ENCODE measurements at places on chromosomes 5 and 9. TPM values are rescaled to one million over a fixed set of nuclear protein-coding genes. Genes with fewer than 3 reads are reported as not detected.

- no peak for DNase-seq
Observed at GRCh38 chr9:18233311-18233710, 240.6 kb upstream of the ADAMTSL1 start.

DNA sequence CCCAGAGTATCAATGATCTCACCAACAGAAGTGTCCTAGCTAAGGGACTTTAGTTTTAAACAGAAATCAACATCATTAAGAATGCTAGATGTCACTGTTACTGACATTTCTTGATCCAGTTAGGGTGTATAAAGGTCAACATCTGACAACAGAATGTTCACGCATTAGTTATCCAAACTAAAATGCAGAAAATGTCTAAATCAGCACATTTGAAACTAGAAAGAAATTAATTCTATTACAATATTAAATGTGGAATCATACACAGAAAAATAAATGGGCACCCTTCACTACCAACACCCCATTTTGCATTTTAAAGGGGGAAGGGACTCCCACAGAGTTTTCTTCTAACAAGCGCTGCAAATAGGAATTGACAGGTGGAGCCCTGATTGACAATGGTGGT is 24.5 kb downstream of the ELAVL2 start:
- no peak for DNase-seq

GRCh38 chr9:9997585-9997984 is 615.2 kb downstream of the PTPRD start:
- DNase-seq: no peak

DNA sequence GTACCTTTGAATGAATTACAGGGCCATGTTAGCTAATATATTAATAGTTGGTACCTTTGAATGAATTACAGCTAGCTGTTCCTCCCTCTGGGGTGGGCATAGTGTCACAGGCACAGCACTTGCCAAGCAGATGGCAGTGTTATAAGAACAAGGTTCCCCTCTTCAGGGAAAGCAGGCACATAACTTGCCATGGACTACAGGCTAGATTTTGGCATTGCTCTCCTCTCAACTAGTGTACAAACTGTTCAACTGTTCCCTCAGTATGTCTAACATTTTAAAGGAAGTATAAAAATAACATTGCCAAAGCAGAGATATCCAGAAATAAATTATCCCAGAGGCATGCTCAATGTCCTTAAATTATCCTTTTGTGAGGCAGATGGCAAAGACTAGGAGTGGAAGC is 33.7 kb downstream of the ABITRAM start:
- DNase-seq: no peak

- no peak for DNase-seq
Observed at GRCh38 chr5:2801577-2802525, 50.4 kb upstream of the IRX2 start.

- peak; percentile 29 for DNase-seq
Observed at GRCh38 chr9:34334337-34334824, 5.0 kb downstream of the NUDT2 start.

Gene LPAR1
- total RNA-seq: 24.5 TPM

DNA sequence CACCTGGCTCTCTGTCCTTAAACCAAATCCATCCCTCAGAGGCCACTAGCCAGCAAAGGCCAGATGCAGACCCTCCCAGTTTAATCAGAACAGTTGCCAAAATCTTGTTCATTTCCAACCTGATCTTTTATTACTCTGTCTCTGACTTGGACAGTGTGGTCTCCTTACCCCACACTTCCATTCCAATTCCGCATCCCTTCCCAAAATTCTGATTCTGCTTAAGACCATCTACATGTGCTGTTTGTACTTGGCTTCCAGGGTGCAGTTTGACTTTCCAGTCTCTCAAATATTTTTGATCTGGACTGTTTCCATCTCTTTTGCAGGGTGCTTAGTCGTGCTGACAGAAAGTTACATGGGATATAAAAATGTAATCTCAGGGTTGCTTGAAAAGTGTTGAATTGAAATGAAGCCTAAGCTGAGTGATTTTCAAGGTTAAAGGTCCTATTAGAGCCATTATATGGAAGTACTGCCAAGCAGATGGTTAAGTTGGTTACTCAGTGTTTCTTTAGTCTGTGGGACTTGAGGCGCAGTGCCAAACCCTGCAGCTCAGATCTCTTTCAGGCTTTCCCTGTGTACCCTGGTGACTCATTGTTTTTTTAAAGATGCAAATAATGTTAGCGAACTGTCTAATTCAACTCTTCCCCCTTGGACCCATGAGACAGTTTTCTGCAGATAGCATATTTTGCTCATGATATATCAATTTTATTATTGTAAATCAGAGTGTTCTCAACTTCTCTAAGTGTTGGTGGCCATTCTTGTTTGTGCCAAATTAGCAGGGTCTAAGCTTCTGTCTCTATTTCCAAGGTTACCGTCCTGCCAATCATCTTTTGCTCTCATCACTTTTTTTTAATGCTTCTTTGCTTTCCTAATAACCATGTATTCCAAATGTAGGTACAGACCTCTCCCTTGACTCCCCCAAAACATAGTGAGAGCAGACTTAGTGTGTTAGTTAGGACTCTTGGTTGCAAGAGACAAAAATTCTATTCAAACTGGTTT is 18.2 kb upstream of the DCP2 start:
- peak; percentile 36 for DNase-seq

Gene CCL27
- total RNA-seq: 0.41 TPM

- no peak for DNase-seq
Observed at GRCh38 chr9:135820661-135821060, 86.7 kb downstream of the CAMSAP1 start.

Gene ARL10
- total RNA-seq: 34.6 TPM

Gene TIMD4
- total RNA-seq: under 0.01 TPM

Gene ACTBL2
- not detected for total RNA-seq

DNA sequence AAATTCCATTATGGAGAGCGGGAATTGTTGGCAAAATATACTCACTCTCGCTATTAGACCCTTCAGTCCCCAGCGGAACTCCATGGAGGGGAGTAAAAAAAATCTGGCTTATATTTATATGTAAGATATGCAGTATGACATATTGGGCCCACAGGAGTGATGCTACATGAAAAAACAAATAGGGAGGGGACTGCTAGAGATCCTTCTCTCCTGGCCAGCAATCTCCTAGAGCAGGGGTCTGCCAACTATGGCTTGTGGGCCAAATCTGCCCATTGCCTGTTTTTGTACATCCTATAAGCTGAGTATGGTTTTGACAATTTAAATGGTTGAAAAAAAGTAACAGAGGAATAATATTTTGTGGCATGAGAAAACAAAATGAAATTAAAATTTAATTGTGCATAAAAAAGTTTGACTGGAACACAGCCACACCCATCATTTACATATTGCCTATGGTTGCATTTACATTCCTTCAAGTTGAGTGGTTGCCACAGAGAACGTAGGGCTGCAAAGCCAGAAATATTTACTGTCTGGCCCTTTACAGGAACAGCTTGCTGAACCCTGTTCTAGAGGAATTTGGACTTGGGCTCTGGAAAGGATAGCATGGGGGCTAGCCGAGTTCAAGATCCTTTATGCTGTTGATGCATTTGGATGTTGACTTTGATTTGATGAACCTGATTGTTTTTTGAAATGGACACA is 197.3 kb upstream of the CLINT1 start:
- no peak for DNase-seq

- DNase-seq: no peak
Observed at GRCh38 chr5:111385970-111386831, 126.1 kb downstream of the STARD4 start.

- DNase-seq: no peak
Observed at GRCh38 chr5:98510143-98510985, 263.1 kb upstream of the RGMB start.

DNA sequence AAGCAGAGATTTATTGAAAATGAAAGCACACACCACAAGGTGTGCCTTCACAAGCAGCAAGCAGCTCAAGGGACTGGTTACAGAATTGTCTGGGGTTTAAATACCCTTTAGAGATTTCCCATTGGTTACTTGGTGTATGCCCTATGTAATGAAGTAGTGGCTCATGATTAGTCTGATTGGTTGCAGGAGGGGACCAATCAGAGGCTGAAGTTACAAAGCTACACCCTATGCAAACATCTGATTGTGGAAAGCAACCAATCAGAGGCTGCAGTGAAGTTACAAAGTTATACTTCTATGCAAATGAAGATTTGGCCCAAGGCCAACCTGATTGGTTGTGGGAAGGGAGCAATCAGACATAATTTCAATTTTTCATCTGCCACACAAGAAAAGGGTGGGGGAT is 119.9 kb downstream of the C9orf152 start:
- DNase-seq: no peak

GRCh38 chr9:13614060-13614459 is 334.6 kb upstream of the MPDZ start:
- DNase-seq: no peak

GRCh38 chr5:73028991-73029595 is 73.3 kb downstream of the FCHO2 start:
- DNase-seq: no peak

GRCh38 chr5:176320577-176320976 is 41.0 kb downstream of the KIAA1191 start:
- DNase-seq: no peak

GRCh38 chr5:130289132-130290088 is 385.1 kb downstream of the CHSY3 start:
- no peak for DNase-seq

- no peak for DNase-seq
Observed at GRCh38 chr9:134902936-134903335, 14.8 kb downstream of the FCN1 start.

Gene LHX6
- 11.8 TPM for total RNA-seq

DNA sequence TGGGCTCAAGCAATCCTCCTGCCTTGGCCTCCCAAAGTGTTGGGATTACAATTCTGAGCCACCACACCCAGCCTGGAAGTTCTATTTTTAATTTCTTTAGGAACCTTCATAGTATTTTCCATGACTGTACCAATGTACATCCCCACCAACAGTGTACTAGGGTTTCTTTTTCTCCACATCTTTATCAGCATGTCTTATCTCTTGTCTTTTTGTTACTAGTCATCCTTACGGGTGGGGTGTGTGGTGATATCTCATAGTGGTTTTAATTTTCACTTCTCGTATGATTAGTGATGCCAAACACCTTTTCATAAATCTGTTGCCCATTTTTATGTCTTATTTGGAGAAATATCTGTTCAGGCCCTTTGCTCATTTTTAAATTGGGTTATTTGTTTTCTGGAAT is 123.0 kb upstream of the MEF2C start:
- no peak for DNase-seq

Gene CAPSL
- not detected for total RNA-seq

GRCh38 chr5:172389578-172390112 is 64.7 kb downstream of the SH3PXD2B start:
- DNase-seq: no peak

DNA sequence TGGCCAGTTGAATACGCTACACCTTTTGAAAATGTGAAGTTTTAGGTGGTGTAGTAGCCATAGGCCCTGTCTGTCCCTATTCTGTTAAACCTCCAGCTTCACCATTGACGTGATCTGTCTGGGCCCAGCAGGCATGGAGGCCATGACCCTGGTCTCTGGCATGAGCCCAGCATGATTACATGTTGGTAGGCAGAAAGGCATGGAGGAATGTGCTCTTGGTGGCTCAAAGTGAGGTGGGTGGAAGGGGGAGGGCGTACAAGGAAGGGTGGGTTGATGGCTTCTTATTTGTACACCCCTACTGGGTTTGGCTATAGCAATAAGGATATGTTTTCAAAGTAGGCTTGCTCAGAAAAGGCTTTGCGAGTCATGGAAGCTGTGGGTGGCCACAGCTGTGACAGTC is 23.7 kb downstream of the RALGPS1 start:
- DNase-seq: no peak

Gene JMY
- 39.9 TPM for total RNA-seq
